Mesothelial cell of epicardium (in vitro differentiated cells): ENCODE measurements at places on chromosomes 4 and X.

DNA sequence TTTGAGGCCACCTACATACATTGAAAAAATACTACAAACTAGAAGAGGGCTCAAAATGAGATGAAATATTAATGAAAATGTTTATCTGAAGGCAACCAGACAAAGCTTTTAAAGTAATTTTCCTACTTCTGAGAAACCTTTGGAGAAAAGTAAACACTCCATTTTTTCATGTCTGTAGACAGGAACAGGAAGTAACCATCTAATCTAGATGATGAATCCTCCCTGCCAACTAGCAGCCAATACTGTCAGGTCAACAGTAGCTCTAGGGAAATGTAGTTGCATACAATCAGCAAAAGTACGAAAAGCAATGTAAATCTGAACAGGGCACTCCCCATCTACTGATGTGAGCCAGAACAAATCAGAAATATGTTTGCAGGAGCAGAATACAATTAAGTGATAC, 49.0 kb downstream of the AMMECR1 start:
- DNase-seq, result no peak

DNA sequence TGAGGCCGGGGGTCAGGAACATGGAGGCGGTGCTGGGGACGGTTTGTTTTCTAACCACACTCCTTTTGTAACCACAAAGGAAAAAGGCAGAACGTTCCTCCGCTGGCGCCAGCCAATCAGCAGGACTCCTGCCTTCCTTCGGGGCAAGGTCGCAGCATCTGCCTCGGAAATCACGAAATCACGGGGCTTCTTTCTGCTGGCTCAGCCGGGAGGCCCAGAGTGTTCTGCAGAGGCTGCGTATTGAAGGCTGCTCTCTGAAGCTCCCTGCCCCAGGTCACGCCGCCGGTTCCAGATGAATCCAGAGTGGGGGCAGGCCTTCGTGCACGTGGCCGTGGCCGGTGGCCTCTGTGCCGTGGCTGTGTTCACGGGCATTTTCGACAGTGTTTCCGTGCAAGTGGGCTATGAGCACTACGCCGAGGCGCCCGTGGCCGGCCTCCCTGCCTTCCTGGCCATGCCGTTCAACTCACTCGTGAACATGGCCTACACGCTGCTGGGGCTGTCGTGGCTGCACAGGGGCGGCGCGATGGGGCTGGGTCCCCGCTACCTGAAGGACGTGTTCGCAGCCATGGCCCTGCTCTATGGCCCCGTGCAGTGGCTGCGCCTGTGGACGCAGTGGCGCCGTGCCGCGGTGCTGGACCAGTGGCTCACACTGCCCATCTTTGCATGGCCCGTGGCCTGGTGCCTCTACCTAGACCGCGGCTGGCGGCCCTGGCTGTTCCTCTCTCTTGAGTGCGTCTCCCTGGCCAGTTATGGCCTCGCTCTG, 9.4 kb downstream of the TMEM187 start:
- DNase-seq, result no peak

GRCh38 chrX:112687189-112687691, 7.5 kb upstream of the LHFPL1 start:
- no peak for DNase-seq

- DNase-seq, result no peak
Measured at GRCh38 chr4:79917246-79917645, 155.8 kb downstream of the ANTXR2 start.

- no peak for DNase-seq
Measured at GRCh38 chr4:38306482-38307071, 346.4 kb downstream of the PTTG2 start.

- DNase-seq, result no peak
Measured at GRCh38 chr4:179392787-179393186, 1950.5 kb upstream of the AGA start.

DNA sequence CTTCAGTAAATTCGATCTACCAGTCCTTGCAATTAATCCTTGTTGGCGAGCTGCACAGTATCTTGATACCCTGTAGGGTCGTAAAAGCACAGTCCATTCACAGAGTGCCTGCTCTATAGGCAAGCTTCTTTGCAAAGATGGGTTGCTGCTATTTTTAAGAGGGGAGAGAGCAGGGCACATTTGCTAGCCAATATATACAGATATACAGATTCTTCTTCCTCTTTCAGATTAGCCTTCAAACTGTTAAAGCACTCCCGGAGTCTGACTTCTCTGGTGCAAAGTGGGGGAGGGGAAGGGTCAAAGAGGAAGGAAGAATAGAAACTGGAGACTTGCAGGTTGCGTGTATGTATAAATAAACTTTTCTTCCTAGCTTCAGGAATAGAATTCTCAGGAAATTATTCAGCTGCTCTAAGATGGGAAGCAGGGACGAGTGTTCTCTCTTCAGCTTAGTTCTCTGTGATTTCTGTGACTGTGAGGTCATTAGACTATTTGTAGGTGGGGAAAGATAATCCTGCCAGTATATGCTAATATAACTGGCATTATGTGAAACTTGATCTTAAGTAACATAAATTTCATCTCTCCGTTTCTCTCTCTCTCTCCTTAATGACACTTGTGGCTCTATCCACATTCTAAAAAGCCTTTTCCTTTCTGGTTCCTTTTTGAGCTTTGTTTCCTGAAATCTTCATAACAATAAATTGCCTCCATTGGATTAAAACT, at the start of gene CYSLTR1:
Gene CYSLTR1 (minus strand): TSS at position 242 of the 717 bp plus-strand sequence. CDS start 53,865 bp downstream, outside the sequence.
- DNase-seq, result no peak

DNA sequence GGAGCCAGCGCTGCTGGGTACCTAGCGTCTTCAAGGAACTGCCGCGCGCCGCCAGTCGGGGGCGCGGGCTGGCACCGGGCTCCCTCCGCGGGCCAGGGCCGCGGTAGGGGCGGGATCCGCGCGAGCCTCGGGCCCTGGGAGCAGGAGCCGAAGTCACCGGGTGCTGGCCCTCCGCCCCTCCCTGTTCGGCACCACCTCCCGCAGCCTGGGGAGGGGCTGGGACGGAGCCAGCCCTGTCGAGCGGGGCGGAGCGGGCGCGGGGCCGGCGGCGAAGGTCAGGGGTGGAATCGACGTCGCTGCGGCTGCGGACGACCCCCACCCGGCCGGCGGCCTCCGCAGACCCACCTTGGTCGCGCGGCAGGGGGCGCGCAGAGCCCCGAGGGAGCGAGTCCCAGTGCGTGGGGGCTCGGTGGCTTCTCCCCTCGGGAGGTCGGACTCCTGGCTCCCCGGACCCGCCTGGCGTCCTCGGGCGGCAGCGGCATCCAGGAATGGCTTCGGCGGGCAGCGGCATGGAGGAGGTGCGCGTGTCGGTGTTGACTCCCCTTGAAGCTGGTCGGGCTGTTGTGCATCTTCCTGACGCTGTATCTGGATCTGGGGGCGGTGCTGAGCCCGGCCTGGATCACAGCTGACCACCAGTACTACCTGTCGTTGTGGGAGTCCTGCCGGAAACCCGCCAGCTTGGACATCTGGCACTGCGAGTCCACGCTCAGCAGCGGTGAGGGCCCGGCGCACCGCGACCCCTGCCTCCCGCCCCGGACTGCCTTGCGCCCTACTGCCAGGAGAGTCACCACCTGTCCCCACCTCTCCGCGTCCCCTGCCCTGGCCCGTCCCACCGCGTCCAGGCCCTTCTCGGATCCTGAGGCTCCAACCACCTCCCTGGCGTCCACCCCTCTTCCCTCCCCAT, 50.5 kb upstream of the FAM47C start:
- peak; percentile 20 for DNase-seq

DNA sequence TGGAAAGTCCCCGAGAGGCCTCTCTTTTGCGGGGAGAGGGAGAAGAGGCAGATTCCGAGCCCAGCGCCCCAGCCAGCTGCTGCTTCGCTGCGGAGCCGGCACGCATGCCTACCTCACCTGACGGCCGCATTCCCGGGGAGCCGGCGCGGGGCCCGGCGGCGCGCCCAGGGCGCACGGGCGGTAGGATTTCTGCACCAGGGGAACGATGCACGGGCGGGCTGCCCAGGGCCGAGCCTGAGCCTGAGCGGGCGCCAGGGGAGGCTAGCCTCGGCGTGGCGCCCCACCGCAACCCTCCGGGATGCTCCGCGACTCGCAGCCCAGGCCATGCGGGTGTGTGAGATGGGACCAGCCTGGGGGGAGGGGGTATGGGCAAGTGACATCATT, 81.3 kb upstream of the SCML1 start:
- peak; percentile 63 for DNase-seq

DNA sequence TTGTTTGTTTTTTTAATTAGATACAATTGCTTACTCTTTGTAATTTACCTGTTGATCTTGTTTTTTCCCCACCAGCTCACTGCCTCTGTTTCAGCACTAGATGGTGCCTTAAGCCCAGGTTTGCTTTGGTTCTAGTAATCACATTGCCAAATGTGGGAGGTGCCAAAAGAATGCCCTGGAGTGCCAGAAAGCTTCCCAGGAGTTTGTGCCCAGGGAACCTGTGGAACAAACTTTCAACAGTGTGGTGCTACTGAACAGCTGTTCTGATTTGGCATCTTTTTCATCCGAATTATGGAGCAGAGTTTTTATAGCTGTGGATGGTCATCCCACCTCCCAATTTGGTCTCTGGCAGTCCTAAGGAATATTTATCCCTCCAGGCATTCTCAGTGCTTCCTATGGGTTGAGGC, 1000.7 kb downstream of the STIM2 start:
- DNase-seq, result no peak

GRCh38 chr4:119835613-119835910, 207.0 kb upstream of the PDE5A start:
- no peak for DNase-seq

DNA sequence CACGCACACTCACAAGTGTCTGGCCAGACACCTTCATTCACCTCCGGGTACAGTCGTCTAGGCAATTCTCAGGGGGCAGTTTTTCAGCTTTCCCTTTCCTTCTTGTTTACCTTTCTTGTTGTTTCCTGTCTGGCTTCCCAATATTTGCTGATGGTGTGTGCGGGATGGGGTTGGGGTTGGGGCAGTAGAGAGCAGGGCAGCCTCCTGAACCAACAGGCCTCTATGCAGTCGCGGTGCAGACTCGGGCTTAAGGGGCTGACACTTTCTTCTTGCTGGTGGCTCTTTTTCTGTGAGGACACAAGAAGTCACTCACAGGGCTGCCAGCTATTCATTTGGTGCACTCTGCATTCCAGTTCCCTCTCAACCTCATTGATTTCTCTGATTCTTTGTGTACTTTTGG, 56.4 kb downstream of the NBDY start:
- DNase-seq, result no peak
